Stomach (tissue), 19 donors: ENCODE measurements at places on chromosomes 3 and 15. TPM values are rescaled to one million over a fixed set of nuclear protein-coding genes. Genes with fewer than 3 reads are reported as not detected.
A peak's percentile ranks its signal among the peaks of the same experiment; 100 is the strongest.

DNA sequence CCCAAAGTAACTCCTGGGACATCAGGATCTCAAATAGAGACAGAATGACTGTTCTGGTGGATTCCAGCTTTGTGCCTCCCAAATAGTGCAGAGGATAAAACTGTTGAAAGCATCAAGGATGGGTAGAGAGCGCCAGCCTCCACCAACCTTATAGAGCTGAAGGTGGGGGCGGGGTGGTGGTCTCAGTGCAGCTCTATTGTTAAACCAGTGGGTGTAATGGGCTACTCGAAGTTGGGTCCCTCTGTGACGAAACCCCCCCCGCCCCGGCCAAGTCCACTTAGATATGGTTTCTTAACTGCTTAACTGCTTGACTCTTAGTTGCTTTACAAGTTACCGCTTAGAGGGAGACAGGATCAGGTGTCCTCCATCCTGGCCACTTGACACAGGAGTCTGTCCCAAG lies 22.7 kb downstream of the DHX30 start:
- DNase-seq = no peak

HYPK gene
- 21.3 TPM for total RNA-seq

CISH gene
- 5.7 TPM for total RNA-seq

- DNase-seq = no peak
These were observed 327.7 kb upstream of the IL12A start for GRCh38 chr3:159660901-159661300.

- no peak for DNase-seq
These were observed 3.2 kb upstream of the NR2E3 start for GRCh38 chr15:71807125-71807629.

DNA sequence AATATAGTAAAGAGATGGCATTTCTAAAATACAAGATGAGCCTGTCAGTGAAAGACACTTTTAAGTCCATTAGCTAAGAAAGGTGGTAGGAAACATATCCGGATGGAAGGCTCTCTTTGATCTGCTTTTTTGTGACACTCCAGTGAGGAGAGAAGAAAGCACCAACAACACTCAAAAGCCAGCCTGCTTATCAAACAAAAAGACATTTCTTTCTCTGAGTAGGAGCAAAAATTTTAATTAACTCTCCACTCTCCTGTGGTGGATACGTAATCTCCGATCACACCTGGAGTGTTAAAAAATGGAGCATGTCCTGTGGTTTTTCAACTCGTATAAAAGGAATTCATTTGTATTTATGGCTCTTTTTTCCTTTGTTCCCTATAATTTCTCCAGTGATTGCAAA lies 65.3 kb downstream of the OXNAD1 start:
- no peak for DNase-seq

TRPC1 gene
- 7.0 TPM for total RNA-seq

- peak; percentile 65 for DNase-seq
These were observed 38.7 kb downstream of the HSPBAP1 start for GRCh38 chr3:122754929-122755328.

CPB1 gene
- not detected for total RNA-seq

HDGFL3 gene
- 4.0 TPM for total RNA-seq
